ENCODE measurements at places on chromosomes 3 and 15.

DNA sequence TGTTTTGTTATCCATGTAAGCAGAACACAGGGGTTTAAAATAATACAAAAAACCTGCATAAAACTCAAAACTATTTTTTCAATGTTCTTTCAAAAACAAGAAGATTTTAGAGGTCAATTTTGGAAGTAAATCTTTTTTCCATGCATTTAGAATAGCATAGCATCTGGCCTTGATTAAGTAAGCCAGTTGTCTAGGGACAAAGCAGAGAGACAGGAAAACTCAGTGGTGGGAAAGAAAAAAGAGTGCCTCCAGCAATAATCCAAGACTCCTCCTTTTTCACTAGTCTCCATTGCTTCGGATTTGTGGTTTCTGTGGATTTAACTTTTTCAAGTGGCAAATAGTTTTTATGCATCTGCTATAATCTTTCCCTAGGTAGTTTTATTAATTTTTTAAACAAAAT, 88.9 kb downstream of the SUCNR1 start:
- DNase-seq, result no peak

DNA sequence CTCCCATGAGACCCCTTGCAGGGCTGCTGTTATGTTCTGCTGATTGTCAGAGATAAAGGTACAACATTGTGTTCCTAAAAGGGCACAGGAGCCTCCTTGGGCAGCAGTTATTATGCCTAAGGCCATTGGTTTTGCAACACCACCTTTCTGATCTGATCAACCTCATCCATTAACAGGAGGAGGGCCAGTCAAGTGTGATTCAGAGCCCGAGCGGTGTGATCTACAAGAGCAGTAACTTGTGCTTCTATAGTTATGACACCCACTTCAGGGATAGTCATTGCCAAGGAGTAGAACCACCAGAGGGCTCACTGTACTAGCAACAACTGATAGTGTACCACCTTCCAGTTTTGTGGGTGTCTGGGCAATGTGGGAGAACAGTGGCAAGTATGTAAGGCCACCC, 1457.9 kb upstream of the CADM2 start:
- DNase-seq, result no peak

- no peak for DNase-seq
Measured at GRCh38 chr15:56353740-56354139, 11.5 kb upstream of the TEX9 start.

GRCh38 chr15:36278219-36278618, 301.2 kb upstream of the CDIN1 start:
- DNase-seq, result no peak

GRCh38 chr3:17431004-17431403, 311.4 kb downstream of the TBC1D5 start:
- DNase-seq, result no peak

GRCh38 chr3:119562307-119562961, 3.0 kb upstream of the CD80 start:
- DNase-seq, result no peak

- DNase-seq, result no peak
Measured at GRCh38 chr15:91329914-91330313, 229.9 kb downstream of the SV2B start.

DNA sequence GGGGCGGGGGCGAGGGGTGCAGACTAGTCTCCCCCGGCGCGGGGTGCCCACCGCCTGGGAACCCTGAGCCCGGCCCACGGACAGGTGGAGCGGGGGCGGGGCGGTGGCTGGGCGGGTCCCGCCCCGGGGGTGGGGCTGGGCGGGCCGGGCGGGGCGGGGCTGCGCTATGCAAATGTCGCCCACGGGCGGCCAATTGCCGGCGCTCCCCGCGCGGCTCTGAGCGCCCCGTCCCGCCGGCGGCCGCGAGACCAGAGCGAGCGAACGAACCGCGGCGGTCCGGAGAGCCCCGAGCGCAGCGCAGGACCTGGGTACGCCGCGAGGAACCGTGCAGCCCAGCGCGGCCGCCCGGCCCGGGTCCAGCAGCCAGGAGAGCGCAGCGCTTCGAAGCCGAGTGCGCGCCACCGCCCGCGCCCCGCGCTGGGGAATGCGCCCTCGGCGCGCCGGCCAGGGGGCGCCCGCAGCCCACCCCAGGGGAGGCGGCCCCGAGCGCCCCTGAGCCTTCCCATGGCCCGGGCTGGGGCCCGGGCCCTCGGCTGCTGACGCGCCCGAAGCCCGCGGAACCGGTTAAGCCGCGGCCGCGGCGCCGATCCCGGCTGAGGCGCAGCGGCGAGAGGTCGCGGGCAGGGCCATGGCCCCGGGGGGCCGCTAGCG, at the start of gene SEMA3F:
SEMA3F (plus strand) TSS at position 485 of the 651 bp plus-strand sequence. CDS start 4,299 bp downstream, outside the sequence.
- DNase-seq, result peak; percentile 65

- DNase-seq, result no peak
Measured at GRCh38 chr15:85545752-85546151, 165.3 kb downstream of the AKAP13 start.

- no peak for DNase-seq
Measured at GRCh38 chr3:182909318-182910040, 70.9 kb downstream of the DCUN1D1 start.

DNA sequence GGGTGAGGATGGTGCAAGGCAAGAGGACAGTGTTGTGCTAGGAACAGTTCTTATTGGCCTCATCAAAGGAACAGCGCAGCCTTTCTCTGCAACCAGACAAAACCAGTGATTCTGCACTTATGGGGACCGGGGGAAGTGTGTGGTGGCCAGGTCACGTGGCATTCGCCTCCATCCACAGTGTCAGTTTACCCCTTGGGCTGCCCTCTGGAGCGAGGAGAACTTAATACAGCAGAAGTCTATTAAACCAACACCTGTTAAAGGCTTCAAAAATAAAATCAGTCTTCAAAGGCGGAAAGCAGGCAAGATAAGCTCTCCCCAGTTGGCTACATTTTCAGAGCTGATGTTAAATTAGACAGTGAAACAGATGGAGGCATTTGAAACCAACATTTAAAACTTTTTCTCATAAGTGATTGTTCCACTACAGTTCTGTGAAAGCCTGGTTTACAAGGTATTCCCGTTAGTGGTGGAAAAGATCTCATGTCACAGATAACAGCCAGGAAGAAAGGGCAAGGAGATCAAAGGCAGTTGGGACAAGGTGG, 75.2 kb downstream of the LRIG1 start:
- no peak for DNase-seq

DNA sequence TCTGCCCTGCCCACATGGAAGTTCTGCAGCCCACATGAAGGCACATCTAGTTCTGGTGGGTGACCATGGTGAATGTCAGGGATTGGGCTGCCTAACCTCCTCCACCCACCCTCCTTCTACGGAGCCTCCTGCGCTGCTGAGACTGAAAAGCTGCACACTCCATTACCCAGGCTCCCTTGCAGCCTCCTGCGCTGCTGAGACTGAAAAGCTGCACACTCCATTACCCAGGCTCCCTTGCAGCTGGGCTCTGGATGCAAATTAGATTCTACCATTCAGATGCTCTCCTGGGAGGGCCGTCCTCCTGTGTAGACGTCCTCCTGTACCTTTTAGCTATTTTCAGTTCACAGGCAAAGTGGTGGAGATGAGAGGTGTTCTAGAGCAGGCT, 32.1 kb downstream of the POMGNT2 start:
- DNase-seq, result no peak

GRCh38 chr3:79453600-79453999, 314.2 kb downstream of the ROBO1 start:
- no peak for DNase-seq

GRCh38 chr3:11370966-11371365, 98.8 kb downstream of the ATG7 start:
- no peak for DNase-seq

GRCh38 chr3:12920967-12921366, 79.6 kb upstream of the RPL32 start:
- DNase-seq, result no peak

DNA sequence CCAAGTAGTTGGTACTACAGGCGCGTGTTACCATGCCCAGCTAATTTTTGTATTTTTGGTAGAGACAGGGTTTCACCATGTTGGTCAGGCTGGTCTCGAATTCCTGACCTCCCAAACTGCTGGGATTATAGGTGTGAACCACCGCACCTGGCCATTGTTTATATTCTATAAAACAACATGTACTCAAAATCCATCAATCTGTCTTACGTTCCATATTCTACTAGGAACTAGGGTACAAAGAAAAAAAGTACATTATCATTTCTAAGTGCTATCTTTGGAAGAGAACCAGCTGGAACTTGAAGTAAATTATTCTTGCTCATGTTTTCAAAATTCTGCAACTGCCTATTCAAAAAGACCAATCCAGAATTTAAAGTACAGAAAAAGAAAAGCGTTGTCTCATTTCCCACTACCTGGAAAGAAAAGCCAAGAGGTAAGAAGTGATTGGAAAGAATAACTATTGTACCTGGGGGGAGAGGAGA, 15.2 kb downstream of the SPPL2A start:
- no peak for DNase-seq

Measured in retina (tissue), 1 donor.